ENCODE measurements at places on chromosomes 13 and 19. TPM values are rescaled to one million over a fixed set of nuclear protein-coding genes. Genes with fewer than 3 reads are reported as not detected.
A peak's percentile ranks its signal among the peaks of the same experiment; 100 is the strongest.

DACH1 gene
- total RNA-seq, result not detected

- no peak for DNase-seq
These were observed 28.2 kb upstream of the FBL start for GRCh38 chr19:39874404-39874803.

DNA sequence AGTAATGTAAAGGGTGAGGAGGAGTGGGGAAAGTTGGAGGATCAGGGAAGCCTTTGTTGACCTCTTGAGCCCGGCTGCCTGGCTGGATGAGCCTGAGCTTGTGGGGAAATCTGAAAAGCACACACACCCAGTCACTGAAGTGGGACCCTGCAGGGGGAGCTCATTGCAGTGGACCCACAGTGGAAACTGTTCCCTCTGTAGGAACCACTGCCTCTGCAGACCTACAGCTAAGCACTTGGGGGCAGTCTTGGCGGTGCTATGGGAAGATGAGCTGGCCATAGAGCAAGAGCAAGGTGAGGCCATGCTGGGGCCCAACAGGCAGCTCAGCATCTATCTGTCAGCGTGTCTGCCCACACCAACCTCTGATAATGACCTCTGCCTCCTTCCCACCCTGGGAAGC is 294.8 kb downstream of the TSHZ3 start:
- DNase-seq, result peak; percentile 50

DNA sequence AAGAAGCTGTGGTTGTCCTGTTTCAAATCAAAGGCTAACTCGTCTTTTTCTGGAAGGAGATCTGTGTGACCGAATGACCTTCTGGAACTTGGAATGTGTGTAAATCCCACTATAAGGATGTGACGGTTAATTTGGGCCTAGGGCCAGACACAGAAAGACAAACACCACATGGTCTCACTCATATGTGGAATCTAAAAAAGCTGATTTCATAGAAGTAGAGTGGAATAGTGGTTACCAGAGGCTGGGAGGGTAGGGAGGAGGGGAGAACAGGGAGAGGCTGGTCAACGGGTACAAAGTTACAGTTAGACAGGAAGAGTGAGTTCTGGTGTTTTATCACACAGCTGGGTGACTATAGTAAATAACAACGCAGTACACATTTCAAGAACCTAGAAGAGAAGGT is 39.3 kb upstream of the RGCC start:
- no peak for DNase-seq

DNA sequence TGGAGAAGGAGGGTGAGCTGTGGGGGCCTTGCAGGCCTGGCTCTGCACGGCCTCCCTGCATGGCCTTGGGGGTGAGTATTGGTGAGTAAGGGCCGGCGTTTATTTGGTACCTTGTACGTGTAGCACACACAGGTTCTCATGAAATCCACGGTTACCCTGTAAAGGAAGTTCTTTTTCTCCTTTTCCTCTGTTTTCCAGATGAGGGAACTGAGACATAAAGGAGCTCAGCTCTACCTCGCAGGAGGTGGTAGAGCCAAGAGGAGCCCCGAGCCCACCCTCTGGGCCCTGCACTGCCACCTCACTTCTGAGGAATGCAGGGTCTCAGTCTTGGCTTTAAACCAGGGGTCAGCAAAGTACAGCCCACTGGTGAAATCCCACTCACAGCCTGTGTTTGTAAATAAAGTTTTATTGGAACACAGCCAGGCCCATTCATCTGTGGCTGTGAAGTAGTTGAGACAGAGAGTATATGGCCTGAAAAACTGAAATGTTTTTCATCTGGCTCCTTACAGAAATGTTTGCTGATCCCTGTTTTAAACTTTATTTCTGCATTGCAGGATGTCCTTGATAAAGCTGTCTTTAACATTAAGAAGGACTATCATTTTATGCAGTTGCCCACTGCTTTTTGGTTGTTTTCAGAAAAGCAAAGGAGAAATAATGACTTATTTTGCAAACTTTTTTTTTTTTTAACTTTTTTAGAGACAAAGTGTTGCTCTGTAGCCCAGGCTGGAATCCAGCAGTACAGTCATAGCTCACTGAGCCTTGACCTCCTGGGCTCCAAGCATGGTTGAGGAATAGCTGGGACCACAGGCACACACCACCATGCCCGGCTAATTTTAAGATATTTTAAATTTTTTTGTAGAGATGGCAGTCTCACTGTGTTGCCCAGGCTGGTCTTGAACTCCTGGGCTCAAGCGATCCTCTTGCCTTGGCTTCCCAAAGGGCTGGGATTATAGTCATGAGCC is 6.4 kb downstream of the EPN1 start:
- DNase-seq, result no peak
